Stimulated activated CD4-positive, alpha-beta T cell treated with anti-CD3 and anti-CD28 coated beads, Interleukin-2, amount 100 ng/mL, for 24 hours (primary cell): ENCODE measurements at places on chromosomes 11 and 22.

DNA sequence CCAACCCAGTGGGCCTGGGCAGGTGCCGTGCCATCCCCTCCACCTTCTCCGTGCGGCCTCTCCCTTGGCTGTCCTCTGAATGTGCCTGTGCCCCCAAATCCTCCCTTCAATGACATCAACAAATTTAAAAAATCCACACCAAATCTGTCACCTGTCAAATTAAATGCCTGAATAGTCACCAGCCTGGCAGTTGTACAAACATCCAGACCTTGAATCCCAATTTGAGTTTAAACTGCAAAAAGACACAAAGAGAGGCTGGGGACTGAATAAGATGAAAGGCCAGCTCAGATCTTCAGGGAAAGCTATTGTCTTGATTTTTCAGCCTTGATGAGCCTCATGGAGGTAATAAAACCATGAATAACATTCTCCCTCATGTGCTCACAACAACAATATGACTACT, 194.7 kb downstream of the KIRREL3 start:
- DNase-seq, result no peak

DNA sequence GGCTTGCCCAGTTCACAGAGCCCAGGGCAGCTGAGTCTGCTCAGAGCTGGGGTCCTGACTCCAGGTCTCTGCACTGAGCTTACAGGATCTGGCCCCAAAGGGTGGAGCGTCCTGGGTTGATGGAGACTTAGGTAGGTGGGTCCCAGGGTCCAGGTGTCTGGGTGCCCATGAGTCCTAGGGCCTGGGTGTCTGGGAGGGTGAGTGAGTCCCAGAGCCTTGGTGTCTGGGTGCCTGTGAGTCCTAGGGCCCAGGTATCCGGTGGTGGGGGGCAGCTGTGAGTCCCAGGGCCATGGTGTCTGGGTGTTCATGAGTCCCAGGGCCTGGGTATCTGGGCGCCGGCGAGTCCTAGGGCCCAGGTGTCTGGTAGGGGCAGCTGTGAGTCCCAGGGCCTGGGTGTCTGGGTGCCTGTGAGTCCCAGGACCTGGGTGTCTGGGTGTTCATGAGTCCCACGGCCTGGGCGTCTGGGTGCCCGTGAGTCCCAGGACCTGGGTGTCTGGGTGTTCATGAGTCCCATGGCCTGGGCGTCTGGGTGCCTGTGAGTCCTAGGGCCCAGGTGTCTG, 1505.6 kb downstream of the BRD1 start:
- DNase-seq, result no peak

GRCh38 chr11:21461701-21462100, 731.2 kb upstream of the ANO5 start:
- DNase-seq, result no peak

GRCh38 chr22:43792905-43793304, 19.2 kb downstream of the EFCAB6 start:
- no peak for DNase-seq

DNA sequence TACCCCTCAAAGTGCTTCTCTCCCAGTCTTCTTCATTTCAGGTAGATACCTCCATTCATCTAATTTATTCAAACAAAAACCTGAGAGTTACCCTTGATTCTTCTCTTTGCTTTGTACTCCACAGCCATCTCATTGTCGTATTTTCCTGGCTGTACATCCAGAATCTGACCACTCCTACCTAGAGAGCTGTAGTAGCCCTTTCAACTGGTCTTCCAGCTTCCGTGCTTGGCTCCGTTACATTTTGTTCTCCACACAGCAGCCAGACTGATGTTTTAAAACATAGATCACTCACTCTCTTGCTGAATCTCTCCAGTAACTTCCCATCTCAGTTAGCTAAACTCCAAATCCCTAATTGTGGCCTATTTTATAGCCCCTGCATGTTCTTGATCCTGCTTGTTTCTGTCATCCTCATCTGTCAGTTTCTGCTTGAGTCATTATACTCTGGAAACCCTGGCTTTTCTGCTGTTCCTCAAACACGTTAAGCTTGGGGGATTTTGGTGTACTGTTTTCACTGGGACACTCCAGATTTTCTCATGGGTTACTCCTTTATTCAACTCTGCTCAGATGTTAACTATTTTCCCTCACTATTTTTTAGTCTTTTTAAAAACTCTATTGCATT, 7.4 kb downstream of the SPCS2 start:
- DNase-seq, result no peak

GRCh38 chr22:49373801-49374226, 453.9 kb downstream of the BRD1 start:
- DNase-seq, result no peak

DNA sequence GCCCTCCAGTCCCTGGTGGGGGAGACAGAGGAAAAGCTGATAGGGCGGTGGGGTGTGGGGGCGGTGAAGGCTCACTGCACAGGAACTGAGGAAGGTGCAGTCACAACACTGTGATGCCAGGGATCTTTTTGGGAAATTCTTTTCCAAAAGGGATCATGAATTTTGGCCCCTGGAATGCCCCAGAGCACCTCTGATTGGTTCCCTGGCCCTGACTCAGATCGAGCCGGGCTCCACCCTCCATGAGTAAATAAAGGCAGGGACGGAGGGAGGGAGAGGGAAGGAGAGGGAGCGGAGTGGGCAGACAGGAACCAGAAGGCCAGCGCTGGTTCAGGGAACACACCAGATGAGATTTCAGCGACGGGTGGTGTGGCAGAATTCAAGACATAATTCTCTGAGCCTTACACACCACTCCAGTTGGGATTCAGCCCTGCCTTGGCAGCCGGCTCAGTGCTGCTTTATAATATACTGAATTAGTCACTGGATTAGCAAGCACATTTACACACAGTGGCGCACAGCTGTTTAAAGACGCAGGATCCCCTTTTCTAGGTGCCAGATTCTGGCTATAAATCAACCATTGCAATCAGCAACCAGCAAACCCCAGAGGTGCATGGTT, 80.3 kb downstream of the ETS1 start:
- DNase-seq, result peak; percentile 59

GRCh38 chr11:45405916-45406670, 120.0 kb upstream of the SYT13 start:
- no peak for DNase-seq

DNA sequence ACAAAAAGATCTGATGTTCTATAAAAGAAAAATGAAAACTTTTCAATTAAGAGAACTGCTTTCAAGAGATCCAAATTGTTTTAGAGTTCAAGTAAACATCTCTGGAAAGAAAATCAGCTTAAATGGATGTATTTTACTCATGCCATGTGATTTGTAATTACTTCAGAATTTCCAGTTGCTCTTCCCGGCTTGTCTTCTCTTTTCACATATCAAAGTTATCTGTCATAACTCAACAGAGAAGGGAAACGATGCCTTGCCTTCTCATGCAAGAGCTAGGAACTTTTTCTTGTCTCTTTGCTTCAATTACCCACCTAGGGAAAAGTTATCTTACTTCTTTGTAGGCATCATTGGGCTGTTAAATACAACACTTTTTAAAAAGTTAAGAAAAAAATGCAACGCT, 255.2 kb upstream of the POU2AF2 start:
- DNase-seq, result no peak

GRCh38 chr11:61598886-61599868, 18.3 kb upstream of the SYT7 start:
- no peak for DNase-seq

DNA sequence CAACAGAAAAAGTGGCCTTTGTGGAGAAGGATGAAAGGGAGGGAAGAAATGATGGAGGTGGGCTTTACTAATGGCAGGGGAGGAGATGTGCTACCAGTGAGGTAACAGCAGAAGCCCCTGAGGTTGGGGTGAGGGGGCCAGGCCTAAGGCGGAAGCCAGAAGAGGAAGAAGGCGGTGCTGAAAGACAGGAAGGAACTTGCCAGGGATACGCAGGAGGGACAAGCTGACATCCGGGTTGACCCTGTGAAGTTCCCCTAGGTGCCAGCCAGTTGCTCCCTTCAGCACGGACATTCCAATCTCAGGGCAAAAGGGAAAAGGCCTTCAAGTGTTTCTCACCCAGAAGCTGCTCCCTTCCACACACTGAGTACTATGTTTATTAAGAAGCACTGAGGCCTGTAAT, 2.3 kb upstream of the TIRAP start:
- no peak for DNase-seq

DNA sequence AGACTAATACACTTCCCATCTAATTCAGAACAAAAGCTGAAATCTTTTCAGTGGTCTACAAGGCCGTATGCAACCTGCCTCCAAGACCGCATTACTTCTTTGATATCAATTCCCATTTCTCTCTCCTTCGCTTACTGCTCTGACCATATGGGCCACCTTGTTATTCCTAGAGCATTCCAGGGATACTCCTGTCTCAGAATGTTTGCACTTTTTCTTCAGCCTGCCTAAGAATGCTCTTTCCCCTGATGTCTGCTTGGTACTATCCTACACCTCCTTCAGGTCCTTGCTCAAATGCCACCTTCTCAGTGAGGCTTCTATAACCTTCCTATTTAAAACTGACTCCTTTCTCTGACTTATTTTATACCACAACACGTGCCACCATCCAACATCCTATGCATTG, 71.2 kb downstream of the MAML2 start:
- no peak for DNase-seq

DNA sequence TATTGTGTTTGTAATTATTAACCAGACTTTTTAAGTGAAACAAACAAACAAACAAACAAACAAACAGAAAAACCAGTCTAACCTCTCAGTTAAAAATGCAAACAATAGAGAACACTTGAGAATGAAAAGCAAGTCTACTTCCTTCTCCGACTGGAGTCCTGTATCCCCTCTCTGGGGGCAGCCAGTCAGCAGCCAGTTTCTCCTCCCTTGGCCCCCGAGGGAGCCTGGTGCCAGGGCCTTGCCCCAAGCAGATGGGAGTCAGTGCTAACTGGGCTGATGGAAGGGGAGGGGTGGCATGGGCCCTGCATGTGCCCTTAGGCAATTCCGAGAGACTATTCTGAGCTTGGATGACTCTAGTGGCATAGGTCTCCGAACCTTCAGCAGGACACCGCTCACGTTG, 137.2 kb downstream of the GRIK4 start:
- no peak for DNase-seq

DNA sequence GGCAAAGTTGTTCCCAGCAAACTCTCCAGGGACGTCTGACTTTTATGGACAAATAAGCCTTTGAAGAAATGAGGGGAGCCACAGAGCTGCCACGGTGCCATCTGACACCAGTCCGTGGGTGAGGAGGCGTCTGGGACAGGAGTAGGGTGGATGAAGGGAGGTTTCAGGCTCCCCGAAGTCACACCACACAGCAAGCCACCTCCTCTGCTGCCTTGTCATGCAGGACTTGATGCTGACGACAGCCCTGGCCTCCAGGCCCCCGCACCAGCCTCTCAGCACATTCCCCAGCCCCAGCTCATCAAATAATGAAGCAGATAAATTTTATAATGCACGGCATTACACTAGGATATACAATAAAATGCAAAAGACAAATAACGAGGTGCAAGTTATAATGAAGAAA, 156.5 kb downstream of the CEP164 start:
- DNase-seq, result no peak

- no peak for DNase-seq
Observed at GRCh38 chr11:107621081-107621480, 30.1 kb downstream of the ELMOD1 start.

DNA sequence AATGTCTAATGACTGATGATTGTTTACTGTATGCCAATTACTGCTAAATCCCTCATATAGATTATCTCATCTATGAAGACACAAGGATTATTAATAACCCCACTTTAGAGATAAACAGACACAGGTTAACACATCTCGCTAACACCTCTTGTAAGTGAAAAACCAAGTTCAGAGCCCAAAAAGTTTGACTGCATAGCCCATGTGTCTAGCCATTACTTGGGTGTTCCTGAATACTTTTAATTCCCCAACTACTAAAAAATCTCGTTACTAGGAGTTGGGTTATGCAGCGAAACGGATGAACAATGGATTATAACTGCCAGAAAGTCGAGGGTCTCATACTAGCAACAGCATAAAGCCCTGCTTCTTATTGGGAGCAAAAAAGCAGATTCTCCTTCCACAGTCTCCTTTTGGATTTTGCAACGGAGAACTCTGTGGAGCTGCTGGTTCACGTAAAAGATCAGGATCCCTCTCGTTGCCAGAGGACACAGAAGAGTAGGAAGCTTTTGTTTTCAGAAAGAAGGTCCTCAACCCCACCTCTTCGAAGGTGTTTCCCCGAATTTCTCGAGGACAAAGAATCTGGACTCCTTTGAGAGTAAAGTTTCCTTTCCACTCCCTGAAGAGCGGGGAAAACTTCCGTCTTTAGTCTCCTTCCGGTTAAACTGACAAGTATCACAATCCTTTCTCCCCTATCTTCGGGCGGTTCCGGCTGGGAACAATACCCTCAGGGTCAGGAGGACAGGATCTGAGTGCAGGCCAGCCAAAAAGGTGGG, 979 bp downstream of the ZBED5 start:
- DNase-seq, result no peak

DNA sequence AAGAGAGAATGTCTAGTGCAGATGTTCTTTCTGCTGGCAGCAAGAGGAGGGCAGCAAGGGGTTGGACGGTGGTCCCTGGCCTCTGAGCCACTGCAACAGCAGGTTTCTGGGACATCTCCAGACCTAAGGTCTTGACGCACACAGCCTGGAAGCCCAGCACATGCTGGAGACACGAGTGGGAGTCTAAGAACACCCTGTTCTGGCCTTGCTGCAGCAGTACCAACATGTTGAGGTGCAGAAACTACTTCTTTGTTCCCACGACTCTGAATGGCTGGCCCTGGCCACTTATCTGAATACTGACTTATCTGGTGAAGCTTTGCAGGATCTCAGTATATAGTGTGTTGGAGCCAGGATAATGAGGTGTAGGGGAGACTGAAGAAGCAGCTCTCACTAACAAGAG, 6.8 kb downstream of the MICAL2 start:
- DNase-seq, result no peak

DNA sequence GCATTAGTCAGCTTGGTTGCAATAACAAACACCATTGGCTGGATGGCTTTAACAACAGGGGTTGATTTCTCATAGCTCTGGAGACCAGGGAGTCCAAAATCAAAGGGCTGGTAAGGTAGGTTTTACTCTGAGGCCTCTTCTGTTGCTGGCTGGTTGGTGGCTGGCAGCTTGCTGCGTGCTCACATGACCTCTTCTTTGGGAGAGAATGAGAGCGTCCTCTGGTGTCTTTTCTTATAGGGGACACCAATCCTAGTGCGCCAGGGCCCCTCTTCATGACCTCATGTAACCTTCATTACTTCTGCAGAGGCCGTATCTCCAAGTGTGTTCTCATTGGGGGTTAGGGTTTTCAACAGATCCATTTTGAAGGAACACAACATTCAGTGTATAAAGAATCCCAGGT, 1308.3 kb downstream of the TBC1D22A start:
- no peak for DNase-seq

GRCh38 chr11:67303132-67303834, at the start of gene SSH3:
TSS of gene SSH3 (plus strand) at chr11:67303530. CDS start at chr11:67303626, 96 bp downstream.
- DNase-seq, result peak; percentile 61

- no peak for DNase-seq
Observed at GRCh38 chr22:47125603-47126002, 363.2 kb downstream of the TBC1D22A start.
